ENCODE measurements at places on chromosomes 6 and 20.

- DNase-seq, result no peak
Measured at GRCh38 chr6:111700135-111700690, 94.5 kb upstream of the TRAF3IP2 start.

DNA sequence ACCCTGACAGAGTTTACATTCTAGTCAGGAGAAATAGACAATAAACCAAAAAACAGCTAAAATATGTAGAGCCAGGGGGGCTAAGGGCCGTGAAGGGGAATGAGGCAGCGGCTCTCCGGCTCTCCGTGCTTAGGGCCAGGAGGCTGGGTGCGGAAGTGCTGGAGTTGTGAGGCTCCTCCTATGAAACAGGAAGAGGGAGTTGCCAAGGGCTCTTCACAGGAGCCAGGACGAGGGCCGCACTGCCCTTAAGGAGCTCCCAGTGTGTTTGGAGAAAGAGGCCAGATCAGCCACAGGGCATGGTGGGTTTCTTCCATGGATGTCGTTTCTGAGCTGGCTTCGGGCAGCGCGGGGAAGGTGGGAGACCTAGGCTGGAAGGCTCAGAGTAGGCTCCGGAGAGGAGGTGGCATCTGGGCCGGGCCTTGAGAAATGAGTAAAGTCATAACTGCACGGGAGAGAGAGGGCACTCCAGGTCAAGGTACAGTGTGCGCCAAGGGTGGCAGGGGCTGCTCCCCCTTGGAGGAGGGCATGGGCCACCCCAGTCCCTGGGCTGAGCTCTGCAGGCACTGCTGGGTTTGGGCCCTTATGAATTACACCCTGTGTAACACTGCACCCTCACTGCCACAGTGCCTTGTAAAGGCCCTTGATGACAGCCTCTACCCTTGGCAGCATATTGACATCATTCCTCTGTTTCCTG is 20.8 kb upstream of the MLN start:
- no peak for DNase-seq

DNA sequence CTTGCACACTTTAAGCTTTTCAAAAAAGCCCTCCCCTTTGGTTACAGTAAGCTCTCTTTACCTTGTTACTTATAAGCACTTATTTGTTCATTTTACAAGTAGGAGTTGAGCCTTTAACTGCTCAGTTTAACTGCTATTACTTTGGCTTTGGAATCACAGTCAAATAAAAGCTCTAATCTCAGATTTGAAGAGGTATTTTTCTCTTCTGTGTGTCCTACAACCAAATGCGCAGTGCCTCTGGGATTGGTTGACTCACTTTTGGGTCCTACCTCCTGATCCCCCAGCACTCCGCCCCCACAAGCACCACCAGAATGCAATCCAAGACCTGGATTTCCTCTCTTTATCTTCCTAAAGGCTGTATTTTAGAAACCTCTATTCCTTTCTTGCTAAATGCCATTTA is 2.5 kb downstream of the NCOA7 start:
- no peak for DNase-seq

- no peak for DNase-seq
Measured at GRCh38 chr6:52543262-52543661, 33.6 kb downstream of the TRAM2 start.

- no peak for DNase-seq
Measured at GRCh38 chr6:150686566-150686965, 86.9 kb downstream of the PLEKHG1 start.
